Posterior cingulate gyrus (tissue), 11 donors: ENCODE measurements at places on chromosomes 4 and X.

DNA sequence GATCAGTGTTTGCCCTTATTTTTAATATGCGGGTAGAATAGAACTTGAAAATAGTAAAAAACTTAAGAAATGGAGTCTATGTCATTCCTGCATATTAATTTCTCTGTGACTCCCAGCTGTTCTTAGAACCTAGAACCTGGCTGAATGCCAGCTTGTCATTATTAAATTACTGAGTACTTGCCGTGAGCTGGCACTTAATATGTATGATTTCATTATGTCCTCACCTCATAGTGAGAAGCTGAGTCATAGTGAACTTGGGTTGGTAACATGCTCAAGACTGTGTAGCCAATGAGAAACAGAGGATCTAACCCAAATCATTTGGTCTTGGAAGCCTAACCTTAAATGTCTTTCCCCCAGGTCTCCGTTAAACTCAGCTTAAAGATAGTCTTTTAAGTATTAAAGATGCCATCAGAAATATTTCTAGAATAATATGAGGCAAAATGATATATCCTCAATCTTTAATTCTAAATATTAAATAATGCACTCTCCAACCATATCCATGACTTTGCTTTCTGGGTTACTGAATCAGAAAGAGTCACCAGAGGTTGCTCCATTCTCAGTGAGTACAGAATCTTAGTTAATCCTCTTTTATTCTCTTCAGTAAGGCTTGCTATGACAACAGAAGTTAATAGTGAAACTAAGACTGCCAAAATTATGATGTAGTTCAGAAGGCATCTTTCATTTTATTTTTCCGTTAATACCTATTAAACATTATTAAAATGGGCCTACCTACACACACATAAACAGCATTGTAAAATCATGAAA lies 58.6 kb upstream of the TLL1 start:
- no peak for DNase-seq

GRCh38 chr4:173807347-173807746 lies 277.3 kb upstream of the HAND2 start:
- DNase-seq: no peak

- no peak for DNase-seq
Observed at GRCh38 chr4:17476853-17477252, 35.0 kb downstream of the QDPR start.

GRCh38 chr4:53321151-53321983 lies 44.5 kb downstream of the SCFD2 start:
- no peak for DNase-seq

GRCh38 chrX:68991691-68992345 lies 163.0 kb downstream of the EFNB1 start:
- no peak for DNase-seq

- DNase-seq: no peak
Observed at GRCh38 chrX:13341491-13342101, 21.7 kb upstream of the ATXN3L start.

- DNase-seq: no peak
Observed at GRCh38 chr4:123167931-123168330, 228.7 kb upstream of the SPRY1 start.

GRCh38 chr4:81369886-81370285 lies 101.8 kb downstream of the RASGEF1B start:
- no peak for DNase-seq

DNA sequence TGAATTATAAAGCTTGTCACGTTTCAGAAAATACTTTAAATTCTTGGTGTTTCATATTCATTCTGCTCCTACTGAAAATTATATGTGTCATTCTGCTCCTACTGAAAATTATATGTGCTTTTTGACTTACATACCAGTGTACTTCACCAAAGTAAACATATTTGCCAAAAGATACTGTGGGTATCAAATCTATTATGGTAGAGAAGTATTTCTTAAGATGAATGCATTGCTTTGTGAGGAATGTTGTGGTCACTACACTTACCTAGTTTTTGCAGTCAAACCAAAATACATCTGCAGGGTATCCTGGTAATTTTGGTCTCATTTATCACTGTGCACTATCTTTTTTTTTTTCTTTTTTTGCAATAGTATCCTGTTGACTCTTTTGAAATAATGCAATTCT lies 287.7 kb upstream of the MAD2L1 start:
- no peak for DNase-seq

- DNase-seq: no peak
Observed at GRCh38 chrX:123339221-123339905, 155.3 kb downstream of the GRIA3 start.

GRCh38 chr4:145189981-145190380 lies 9.6 kb upstream of the OTUD4 start:
- no peak for DNase-seq

GRCh38 chr4:17664755-17665154 lies 50.3 kb downstream of the MED28 start:
- no peak for DNase-seq

DNA sequence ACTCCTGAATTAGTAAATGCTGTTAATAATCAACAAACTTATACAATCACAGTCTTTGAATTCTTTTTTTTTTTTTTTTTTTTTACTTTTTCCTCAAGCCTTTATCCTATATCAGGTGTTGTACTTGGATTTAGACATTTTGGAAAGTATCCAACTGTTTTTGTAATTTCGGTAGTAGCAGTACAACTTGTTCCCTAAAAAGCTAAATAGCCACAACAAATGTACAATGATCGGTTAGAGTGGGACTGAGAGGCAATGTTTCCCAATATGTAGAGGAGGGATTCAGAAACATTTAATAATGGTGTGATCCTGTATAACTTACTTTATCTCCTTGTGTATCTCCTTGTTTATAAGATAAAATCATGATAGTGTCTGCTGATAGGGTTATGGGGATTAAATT lies 343.1 kb downstream of the GRID2 start:
- no peak for DNase-seq

- DNase-seq: no peak
Observed at GRCh38 chrX:1506916-1507315, 30.1 kb downstream of the P2RY8 start.

GRCh38 chrX:135431886-135432285 lies 10.1 kb downstream of the SMIM10L2A start:
- DNase-seq: no peak

DNA sequence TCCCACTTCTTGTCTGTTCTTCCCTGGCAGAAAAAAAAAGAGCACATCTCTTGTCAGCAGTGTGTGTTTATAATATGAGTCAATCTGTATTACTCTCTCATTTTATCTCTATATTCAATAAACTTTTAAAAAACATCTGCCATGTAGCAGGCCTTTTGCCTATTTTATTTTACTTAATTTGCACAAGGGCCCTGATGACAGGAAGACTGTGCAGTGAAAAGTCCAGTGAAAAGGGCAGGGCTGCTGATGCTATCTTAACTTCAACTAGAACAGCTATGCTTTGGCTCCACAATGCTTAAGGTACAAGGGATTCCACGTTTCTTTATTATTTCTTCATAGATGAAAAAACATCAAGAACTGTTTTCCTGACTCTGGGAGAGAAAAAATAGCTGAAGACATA lies 97.0 kb upstream of the DGKK start:
- DNase-seq: no peak

DNA sequence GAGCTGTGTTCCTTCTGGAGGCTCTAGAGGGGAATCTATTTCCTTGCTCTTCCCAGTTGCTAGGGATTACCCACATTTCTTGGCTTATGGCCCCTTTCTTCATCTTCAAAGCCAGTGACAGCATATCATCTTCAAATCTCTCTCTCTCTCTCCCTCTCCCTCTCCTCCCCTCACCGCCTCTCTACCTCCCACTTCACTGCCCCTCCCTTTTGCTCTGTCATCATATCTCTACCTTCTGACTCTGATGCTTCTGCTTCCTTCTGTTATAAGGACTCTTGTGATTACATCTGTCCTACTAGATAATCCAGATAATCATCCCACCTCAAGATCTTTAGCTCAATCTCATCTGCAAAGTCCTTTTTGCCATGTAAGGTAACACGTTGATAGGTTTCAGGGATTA lies 93.1 kb upstream of the TEX13D start:
- no peak for DNase-seq

DNA sequence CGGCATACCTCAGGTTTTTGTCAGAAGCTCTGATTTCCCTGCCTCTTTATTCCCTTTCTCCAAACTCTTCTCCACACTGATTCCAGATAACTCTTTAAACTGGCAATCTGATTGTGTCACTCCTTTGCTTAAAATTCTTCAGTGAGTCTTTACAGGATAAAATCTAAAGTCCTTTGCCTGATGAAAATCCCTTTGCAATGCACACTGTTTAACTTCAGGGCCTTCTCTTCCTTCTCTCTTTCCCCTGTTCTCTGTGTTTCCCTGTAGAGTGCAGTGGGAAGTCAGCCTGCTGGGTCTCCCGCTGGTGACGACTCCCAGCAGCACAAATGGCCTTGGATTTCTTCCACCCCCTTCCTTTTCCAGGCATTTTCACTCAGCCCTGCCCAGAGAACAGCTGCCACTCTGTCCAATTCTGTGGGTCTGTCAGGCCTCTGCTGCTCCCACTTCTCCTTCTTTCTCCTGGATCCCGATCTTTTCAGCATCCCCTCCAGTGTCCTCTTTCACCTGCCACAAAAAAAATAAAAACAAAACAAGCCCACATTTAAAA lies 189.9 kb upstream of the NWD2 start:
- DNase-seq: no peak

DNA sequence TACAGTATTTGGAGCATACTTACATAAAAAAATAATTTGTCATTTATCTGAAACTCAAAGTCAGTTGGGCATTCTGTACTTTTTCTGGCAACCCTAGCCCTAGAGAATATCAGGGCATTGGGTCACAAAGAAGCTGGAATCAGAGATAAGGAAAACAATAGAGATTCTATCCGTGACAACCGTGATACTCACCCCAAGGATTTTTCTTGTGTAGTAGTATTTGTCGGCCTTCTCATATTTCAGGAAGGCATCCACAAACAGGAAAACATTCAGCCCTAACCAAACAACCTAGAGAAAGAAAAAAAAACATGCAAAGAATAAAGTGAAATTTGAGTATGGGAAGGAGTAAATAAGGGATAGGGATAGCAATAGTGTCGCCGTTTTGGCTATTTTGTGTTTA lies 3.6 kb downstream of the NOX1 start:
- DNase-seq: no peak

DNA sequence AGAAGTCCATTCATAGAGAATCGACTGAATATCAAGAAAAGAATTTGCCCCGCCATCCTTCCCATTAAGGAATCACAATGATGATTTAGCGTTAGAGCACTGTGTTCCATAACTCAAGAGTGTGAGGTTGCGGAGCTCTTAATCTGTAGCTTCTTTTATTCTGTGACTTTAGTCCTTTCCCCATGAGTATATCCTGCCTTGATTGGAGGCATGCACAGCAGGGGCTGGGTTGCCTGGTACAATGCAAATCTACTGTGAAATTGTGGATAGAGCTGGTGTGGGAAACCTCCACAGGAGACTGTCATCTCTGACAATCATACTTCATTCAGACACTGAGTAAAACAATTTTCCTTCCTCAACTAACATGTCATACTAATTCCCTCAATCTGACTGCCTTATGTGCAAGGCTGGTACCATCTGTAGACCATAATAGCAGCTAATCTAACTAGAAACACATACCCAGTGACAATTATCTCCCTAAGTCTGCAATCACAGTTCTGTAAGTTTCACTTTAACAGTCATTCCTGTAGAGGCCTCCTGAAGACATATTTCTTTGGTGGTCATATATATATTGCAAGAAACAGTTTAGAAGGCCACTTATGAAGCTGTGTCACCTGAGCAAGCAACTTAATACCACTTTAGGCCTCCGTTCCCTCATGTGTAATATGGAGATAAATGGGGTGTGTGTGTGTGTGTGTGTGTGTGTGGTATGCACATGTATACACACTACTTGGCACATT lies 355.2 kb upstream of the FAM241A start:
- DNase-seq: no peak

DNA sequence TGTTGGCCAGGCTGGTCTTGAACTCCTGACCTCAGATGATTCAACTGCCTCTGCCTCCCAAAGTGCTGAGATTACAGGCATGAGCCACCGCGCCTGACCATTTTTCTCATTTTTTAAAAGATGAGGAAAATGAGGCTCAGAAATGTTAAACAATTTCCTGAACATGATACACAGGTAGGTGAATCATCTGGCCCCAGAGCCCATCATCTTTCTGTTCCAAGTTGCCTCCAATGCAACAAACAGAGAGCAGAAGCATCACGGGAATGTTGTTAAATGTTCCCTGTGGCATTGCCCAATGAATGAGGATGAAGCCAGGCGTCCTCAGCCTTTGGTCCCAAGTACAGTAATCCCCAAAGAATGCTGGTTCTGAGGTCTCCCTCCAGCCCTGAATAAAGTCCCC lies 31.3 kb upstream of the ANXA5 start:
- no peak for DNase-seq
